ENCODE measurements at places on chromosomes 4 and X.

DNA sequence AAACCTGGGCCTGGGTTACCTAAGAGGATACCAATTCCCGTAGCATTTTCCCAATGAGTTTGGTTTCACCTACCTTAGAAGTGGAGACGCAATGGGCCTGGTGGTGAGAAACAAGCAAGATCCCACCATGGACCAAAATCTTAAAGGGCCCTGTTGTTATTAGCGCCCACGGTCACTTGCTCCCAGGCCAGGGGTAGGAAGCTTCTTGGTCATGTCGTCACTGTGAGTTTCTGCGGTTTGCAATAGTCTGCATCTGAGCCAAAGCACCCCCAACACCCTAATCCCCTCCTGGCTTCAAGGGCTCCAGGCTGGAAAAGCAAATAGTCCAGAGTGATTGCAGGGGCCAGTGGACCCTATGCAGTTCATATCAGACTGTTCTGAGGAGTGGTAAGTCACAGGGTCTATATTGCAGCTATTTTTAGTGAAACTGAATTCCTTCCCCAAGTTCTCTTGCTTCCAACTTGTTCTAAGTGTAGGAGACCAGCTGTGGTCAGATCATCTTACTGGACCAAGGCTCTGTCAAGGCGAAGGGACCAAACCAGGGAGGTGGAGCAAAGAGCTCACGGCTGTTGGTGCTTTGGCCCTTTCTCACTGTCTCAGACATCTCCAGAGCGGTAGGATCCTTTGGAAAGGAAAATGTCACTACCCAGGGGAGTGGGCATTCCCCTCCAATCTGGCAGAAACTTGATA, 307.9 kb upstream of the F9 start:
- no peak for DNase-seq

DNA sequence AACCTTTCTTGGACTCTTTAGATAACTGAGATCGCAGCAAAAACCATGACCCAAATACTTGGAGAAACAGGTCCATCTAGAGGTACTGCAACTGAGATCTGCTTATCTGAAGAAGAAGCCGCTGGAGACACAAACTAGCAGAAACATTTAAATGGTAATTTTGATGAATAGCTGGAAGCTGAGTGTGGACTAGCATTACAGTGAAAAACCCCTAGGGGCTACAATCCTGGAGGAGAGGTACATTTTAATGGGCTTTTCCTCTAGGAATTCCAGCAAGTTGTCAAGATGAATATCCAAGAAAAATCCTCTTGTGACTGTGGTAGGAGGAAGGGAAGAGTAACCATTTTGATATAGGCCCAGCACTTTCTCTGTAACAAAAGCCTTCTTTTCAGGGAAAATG, 592.5 kb upstream of the GRIA3 start:
- no peak for DNase-seq

GRCh38 chr4:112953262-112953661, 96.2 kb upstream of the ANK2 start:
- no peak for DNase-seq

DNA sequence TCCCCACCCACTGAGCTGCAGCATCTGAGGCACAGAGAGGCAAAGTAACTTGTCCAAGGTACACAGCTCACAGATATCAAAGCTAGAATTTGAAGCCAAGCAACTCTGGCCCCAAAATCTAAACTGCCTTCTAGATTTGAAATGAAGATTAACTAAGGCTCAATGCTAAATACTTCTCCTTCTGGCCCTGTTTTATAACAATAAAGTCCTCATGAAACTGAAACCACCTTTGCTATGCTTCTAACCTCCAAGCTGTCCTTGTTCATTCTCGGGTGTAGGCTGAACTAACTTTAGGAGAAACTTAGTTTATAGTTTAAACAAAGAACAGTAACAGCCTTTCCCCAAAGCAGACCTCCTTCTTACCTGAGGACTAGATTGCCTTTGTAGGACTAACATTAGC, 93.6 kb downstream of the DCTD start:
- DNase-seq = no peak

GRCh38 chr4:26197018-26197779, 123.6 kb upstream of the RBPJ start:
- peak; percentile 49 for DNase-seq

DNA sequence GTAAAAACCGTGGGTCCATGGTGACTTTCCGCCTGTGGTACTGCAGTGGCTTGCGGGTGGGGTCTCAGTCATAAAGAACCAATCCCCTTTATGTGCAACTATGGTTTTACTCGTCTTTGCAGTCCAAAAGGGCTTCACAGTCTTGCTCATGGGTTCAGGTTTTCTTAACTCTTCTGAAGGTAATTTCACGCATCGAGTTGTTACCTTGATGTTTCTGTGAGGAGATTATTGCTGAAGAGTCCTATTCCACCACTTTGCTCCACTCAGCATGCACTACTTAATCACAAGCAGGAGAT, 41.5 kb downstream of the F8 start:
- no peak for DNase-seq

GRCh38 chr4:7393601-7394575, 40.8 kb downstream of the PSAPL1 start:
- no peak for DNase-seq

GRCh38 chrX:31165241-31166035, 93.6 kb upstream of the FTHL17 start:
- DNase-seq = no peak

GRCh38 chr4:130233377-130234047, 1137.6 kb downstream of the C4orf33 start:
- no peak for DNase-seq

GRCh38 chr4:70914631-70915030, 12.5 kb downstream of the MOB1B start:
- DNase-seq = no peak

DNA sequence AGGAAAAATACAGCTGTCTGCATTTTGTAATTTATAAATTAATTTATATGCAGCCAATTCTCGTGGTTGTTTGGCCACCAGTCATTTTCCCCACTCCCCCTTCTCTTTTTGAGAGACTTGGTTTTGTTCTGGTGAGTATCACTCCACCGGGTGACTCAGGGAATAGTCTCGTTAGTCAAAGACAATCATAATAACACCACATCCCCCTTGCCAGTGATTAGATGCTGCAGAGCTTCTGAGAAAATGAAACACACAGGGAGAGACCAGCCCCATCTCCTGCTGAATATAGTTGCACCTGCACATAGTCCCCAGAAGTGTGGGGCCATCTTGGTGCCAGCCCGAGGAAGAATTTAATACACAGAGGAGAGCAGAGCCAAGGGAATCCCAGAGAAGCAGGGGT, 8.0 kb upstream of the FNIP2 start:
- DNase-seq = no peak

DNA sequence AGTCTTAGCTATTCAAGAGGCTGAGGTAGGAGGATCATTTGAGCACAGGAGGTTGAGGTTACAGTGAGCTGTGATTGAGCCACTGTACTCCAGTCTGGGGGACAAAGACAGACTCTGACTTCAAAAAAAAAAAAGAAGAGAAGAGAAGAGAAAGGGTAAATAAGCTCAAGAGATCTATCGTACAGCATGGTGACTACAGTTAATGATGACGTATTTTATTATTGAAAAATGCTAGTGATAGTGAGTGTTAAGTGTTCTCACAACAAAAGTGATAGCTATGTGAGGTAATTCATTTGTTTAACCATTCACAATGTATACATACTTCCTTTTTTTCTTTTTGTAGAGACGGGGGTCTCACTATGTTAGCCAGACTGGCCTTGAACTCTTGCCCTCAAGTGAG, 121.5 kb upstream of the RPL34 start:
- no peak for DNase-seq

DNA sequence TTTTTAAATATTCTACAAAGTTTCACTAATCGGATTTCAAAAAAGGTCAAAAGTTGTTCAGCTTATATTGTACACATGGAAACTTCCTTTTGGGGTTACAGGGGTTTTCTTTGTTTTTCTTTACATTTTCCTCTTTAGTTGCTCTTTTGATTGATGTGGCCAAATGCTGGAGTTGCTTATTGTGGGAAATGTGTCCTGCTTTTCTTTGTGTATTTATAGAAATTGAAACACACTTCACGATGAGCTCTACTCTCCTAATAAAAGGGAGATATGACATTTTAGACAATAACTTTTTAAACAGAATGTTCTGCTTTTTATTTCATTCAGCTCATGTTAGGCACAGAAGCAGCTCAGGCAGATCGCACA, 50.7 kb upstream of the SPRY1 start:
- no peak for DNase-seq

DNA sequence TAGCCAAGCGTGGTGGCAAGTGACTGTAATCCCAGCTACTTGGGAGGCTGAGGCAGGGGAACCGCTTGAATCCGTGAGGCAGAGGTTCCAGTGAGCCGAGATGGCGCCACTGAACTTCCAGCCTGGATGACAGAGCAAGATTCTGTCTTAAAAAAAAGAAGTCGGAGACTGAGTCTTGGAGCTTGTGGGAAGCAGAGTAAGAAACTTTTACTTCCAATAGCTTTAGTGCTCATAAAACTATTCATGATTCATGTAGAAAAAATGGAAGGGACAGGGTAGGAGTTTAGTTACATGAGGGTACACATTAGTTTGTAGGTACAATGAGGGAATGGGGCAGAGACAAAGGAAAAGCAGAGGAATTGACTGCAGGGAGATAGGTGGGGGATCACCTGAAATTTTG, 19.3 kb downstream of the RAP2C start:
- no peak for DNase-seq

GRCh38 chr4:161926033-161926828, 237.6 kb downstream of the FSTL5 start:
- DNase-seq = no peak

DNA sequence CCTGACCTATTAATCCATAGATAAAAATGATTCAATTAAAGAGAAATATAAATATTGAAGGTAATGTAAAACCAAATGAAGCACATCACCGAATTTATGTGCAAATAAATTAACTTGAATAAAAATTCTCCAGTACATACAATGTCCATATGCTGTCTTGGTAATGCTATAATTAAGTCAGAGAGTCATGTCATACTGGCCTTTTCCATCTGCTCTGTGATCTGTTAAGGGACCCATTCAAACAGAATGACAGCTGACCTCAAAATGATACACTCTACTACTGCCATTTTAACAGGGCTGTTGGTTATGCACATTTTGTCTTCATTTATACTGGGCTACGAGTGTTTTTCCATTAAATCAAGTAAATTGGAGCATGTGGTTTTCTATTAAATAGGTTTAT, 99.3 kb downstream of the TEX13A start:
- DNase-seq = no peak

DNA sequence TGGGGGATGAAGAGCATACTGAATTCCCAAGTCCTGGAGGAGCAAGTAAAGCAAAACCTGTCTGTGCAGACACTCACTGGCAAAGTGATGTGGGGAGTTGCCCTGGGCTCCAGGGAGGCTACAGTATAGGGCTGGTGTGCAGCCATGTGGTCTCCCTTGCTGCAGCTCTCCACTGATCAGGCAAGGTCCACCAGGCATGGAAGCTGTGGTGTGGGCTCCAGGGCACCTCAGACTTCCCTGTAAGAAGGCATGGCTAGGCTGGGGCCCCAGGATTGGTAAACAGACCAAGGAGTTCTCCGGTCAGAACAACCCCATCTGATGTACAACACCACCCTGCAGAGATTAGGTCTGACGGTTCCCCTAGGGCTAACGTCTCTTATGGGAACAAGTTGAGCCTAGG, 241.9 kb upstream of the NDST4 start:
- DNase-seq = no peak

Data from GM18507 (cell line).